ENCODE measurements at places on chromosomes 12 and 14. TPM values are rescaled to one million over a fixed set of nuclear protein-coding genes. Genes with fewer than 3 reads are reported as not detected.

DNA sequence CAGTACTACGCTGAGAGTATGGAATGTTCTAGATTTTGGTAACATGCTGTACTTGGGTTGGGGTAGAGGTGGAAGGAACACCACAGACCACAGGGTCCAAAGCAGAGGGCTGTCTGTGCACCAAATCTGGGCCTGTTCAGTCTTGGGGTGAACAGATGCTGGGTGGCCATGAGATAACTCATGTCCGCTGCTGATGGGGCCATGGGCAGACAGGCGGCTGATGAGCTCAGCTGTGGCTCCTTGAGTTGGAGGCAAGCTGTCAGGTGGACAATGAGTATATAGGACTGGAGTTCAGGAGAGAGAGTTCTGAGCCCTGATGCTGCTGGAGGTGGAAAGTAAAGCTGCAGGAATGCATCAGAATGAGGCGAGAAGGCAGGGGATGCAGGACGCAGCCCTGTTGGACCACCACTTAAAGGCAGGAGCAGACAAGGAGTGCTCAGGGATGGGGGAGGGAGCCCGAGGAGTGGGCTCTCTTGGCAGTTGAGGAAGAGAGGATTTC is 6.2 kb downstream of the SMIM41 start:
- no peak for DNase-seq

DNA sequence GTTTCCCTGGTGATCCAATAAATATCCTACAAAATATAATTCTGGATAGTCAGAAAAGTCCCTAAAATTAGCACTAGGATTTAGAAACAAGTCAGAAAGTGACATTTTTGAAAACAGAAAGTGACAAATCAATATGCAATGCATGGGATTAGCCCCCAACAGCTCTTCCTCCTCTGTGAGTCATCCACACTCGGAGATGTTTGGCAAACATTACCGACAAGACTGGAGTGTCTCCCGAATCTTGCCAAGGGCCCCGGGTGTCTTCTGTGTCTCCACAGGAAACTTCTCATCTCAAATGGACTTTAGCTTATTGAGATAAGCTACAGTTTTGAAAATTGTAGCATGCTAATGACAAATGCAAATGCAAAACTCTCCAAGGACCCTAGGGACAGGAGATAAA is 398.9 kb upstream of the CCDC196 start:
- DNase-seq, result no peak

DNA sequence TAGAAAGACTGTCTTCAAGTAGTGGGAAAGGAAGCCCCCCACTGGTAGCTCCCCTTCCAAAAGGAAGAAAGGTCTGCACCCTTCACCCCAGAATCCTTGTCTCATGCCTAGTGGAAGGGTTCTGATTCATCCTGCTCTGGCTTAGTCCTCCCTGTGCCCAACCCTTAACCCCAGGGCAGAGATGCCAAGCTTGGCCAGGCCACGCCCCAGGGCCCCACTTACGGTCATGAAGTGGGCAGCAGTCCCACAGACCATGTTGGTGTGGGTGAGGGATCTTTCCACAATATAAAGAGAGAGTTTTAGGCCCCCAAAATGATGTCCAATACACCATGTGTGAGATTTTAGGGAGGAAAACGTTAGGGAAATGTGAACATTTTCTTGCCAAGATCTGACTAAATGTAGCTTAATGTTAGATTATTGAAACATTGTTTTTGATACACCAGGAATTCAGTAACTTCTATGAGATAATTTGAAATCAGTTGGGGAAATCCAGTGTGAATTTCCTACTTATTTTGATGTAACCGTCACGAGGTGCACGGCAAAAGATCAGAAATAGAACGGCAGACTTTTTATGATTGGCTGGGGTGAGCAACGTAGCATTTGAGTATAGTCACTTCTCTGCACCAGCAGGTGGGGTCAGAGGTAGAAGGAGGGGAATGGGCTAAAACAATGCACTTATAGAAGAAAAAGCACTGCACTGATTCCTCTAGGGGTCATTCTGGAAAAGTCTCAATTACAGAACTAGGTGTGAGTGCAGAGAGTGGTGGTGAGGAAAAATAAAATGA is 8.2 kb upstream of the SSPN start:
- DNase-seq, result peak; percentile 7

- peak; percentile 54 for DNase-seq
Measured at GRCh38 chr14:60166142-60166541, 944 bp upstream of the DHRS7 start.

- no peak for DNase-seq
Measured at GRCh38 chr14:65369560-65369959, 43.0 kb upstream of the FUT8 start.

DNA sequence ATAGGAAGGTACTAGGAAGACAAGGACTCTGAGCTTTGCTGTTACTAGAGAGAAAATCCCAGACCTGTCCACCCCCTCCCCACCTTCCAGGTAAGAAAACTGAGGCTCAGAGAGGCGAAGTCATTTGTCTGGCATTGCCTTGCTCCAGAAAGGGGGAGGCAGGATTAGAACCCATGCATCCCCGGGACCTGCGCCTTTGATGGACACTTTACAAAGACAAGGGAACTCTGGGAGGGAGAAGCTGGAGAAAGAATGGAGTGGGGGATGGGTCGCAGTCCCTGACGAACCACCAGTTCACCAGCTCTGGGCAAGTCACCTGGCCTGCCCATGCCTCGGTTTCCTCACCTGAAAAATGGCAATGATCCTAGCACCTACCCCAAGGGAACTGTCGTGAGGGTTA is 10.8 kb downstream of the TRPV4 start:
- DNase-seq, result no peak

DNA sequence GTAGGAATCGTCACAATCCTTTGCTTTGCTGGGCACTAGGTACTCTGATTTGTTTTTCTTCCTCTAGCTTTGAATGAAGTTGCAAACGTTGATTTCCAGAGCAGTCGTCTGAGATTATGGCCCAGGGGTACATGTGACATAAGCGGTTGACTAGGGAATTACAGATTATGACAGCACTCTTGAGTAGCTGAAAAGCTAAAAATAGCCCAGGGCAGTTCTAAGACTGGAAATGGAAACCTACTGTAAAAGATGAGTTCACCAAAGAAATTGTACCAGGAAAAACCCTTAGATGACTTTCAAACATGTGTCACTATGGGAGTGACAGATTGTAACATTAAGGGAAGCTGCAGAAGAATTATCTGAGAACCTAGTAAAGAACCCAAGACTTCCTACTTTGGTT is 108.5 kb downstream of the ANO6 start:
- DNase-seq, result no peak

DNA sequence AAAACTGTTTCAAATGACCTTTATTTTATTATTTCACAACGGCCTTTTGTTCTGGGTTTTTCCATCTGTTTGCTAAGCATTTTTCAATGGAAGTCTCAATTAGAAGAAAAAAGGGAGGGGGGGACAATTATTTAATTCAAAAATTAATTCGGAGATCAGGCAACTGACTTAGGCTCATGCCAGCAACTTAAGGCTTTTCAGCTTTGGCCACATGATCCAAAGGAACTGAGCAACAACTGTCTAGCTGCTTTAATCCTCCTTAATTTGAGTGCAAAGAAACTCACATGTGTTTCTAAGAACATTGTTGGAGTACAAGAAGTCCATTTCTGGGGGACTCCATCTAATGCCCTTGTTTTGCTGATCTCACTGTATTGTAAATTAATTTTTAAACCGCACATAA is 188.0 kb downstream of the EXOC5 start:
- no peak for DNase-seq

DNA sequence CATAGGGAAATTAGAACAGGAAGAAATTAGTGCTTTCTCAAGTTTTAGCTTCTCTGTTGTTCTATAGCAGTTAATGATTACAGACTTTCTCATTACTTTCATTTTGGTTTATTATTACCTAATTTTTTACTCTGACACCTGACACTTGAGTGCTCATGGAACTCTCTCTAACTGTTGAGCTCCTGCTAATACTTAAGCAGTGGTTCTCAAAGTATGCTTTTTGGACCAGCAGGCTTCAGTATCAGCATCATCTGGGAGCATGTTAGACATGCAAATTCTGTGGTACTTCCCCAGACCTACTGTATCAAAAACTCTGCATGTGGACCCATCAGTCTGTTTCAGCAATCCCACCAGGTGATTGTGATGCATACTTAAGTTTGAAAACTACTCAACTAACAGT is 235.3 kb downstream of the CCDC91 start:
- DNase-seq, result no peak

- no peak for DNase-seq
Measured at GRCh38 chr14:60575008-60575407, 66.1 kb downstream of the SIX6 start.

DNA sequence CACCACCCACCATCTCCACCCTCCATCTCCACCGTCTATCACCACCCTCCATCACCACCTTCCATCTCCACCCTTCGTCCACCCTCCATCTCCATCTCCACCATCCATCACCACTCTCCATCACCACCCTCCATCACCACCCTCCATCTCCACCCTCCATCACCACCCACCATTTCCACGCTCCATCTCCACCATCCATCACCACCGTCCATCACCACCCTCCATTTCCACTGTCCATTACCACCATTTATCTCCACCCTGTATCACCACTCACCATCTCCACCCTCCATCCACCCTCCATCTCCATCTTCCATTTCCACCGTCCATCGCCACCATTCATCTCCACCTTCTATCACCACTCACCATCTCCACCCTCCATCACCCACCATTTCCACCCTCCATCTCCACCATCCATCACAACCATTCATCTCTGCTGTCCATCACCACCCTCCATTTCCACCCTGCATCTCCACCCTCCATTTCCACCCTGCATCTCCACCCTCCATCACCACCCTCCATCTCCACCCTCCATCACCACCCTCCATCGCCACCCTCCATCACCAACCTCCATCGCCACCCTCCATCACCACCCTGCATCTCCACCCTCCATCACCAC is 6.1 kb upstream of the CEP170B start:
- DNase-seq, result no peak

DNA sequence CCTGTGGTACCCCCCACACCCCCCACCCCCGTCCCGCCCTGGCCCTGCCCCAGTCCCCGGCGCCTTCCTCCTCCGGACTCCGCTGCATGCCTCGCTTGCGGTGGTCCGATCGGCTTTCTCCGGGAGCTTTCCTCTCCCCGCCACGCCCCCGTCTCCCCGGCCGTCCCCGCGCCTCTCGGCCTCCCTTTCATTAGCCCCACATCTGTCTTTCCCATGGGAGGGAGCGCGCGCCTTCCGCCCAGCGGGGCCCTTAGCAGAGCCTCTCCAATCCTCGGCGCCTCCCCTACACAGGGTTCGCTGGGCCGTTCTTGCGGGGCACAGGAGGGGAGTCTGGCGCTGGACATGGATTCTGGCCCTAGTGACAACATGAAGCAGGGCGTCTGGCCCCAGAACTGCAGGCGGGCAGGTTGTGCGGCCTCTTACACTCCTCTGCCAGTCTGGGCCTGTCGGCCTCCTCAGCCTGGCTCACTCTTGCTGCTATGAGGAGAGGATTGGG is 1.5 kb upstream of the EFS start:
- DNase-seq, result no peak

DNA sequence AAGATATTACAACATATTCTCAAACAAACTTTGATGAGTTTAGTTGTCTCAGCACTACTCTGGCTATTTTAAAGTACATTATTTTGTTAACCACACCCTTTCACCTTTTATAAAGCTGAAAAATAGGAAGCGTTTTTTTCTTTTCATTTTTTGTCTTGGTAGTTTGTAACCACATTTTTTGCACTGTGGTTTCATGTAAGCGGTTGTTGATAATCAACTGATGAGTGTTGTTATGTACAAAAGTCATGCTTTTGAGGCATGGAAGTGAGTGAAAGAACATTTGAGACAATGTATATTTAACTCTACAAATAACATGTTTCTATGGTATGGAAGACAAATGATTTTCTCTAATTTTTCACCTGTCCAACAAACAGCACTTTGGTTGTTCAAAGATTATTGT is 52.1 kb upstream of the ATP2B1 start:
- DNase-seq, result peak; percentile 13

- no peak for DNase-seq
Measured at GRCh38 chr12:78096909-78097597, 266.4 kb downstream of the NAV3 start.

DNA sequence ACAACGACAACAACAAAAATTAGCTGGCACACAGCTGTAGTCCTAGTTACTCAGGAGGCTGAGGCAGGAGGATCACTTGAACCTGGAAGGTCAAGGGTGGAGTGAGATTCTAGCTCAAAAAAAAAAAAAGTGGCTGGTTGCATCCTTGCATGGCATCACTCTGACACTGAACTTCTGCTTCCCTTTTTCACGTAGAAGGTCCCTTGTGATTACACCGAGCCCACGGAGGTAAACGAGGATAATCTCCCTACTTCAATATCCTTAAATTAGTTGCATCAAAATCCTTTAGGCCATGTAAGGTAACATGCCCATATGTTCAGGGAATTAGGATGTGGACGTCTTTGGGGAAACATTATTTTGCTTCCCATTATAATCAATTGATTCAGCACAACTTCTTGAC is 4.0 kb upstream of the PPP4R4 start:
- DNase-seq, result no peak

GRCh38 chr14:32190673-32191072 is 11.2 kb upstream of the RNU6-7 start:
- no peak for DNase-seq

DNA sequence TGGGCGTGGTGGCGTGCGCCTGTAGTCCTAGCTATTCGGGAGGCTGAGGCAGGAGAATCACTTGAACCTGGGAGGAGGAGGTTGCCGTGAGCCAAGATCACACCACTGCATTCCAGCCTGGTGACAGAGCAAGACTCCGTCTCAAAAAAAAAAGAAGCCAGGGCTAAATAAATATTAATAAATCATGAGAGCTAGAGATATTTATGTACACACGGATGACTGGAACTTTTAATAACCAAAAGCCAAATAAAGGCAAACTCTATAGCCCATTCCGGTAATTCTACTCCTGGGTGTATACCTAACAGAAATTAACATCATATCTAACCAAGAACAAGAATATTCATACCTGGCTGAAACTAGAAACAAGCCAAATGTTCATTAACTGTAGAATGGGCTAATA is 7.7 kb upstream of the TRAFD1 start:
- no peak for DNase-seq

- no peak for DNase-seq
Measured at GRCh38 chr12:107431942-107432341, 253.7 kb upstream of the PWP1 start.

SPIC gene
- not detected for total RNA-seq

CCDC196 gene
- total RNA-seq, result not detected

AKT1 gene
- 109 TPM for total RNA-seq

NCKAP5L gene
- 9.5 TPM for total RNA-seq

KLRC3 gene
- total RNA-seq, result 3.0 TPM
